Neural crest cell (in vitro differentiated cells): ENCODE measurements at places on chromosomes 1 and 21.

DNA sequence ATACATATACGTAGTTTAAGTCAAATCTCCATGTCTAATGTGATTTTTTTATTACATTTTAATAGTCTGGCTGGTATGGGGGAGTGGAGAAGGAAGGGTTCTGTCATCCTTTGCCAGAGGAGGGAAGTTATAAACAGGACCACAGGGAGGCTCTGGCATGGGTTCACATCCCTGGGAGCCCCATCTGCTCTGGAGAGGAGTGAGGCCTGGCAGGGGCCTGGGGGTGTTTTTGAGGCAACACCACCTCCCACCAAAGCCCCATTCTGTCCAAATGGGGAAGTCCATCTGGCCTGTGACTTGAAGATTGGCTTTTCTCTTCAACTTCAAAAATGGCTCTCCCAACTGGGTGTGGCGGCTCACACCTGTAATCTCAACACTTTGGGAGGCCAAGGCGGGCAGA is 15.8 kb downstream of the DISP3 start:
- DNase-seq: no peak

DNA sequence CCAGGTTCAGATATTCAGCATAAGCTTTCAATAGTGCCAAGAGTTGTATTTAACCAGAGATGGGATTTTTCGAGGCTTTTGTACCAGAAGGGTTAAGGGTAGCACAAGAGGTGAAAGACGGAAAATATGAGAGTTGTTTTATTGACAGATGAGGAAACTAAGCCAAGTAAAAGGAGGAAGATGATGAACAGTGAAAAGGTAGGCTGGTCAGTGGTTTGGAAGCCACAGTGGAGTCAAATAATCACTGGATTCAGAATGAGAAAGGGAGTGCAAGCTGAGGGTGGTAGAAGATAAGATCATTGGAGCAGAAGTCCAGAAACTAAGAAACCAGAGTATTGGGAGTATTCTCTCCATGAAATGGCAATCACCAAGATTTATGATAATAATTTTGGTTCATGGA is 45.7 kb downstream of the ANGPTL1 start:
- DNase-seq: no peak

- DNase-seq: no peak
Measured at GRCh38 chr1:231279081-231279480, 38.1 kb downstream of the GNPAT start.

- DNase-seq: no peak
Measured at GRCh38 chr21:38825921-38826320, 20.2 kb downstream of the ETS2 start.

- no peak for DNase-seq
Measured at GRCh38 chr1:6724517-6725141, 23.0 kb upstream of the DNAJC11 start.

- DNase-seq: no peak
Measured at GRCh38 chr1:16631248-16632043, 18.1 kb upstream of the NBPF1 start.
